ENCODE measurements at places on chromosomes 2 and 18.

DNA sequence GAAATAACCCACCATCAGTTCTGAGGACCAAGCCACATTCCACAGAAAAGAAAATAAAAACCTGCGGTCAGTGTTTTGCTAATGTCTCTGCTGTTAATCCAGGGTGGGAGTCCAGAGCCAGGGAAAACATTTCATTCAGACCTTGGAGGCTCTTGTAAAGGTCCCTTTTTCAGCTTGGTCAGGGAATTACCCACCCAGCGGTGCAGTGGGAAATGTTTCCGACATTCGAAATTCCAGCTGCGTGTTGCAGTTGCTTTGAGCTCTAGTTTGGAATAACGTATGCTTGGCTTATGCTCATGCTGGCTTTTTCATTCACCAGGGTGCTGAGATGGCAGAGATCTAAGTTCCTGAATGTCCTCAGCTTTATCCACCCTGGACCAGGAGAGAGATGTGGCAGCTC lies 219.1 kb downstream of the TRIB2 start:
- DNase-seq = no peak

DNA sequence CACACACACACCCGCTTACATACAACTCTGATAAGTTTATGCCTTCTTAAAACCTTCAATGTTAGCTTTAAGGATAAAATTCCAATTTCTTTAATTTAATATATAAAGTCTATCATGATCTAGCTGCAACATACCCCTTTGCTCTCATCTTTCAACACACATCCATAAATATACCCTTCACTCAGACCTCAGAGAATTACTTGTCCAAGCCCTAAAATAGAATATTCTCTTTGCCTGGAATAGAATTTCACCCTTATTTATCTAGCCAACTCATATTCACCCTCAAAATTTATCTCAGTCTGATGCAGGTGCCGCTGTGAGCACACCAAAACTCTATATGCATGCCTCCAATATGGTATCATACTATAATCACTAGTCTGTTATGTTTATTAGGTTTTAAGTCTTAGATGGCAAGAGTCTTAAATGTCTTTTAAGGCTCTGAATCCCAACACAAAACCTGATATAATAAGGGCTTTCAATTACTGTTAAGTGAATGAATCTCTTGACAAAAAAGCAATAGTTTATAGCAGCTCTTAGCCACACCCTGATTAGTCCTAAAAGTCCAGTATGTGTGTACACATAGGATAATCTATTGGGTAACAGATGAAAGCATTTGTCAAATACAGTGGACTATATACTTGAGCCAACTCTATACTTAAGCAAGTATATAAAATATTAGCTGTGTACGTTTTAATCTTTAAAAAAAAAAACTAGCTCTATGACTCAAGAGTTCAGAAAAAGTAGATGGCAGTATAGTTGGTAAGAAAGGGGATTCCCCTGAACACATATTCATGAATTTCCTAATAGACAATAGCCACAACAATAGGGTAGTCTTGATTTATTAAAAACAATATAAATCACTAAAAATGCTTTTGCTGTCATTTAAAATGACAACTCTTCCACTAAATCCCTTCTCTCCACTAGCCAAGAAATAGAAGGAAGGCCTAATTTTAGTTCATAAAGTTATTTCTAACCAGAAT lies 144.5 kb downstream of the EXOC6B start:
- no peak for DNase-seq

DNA sequence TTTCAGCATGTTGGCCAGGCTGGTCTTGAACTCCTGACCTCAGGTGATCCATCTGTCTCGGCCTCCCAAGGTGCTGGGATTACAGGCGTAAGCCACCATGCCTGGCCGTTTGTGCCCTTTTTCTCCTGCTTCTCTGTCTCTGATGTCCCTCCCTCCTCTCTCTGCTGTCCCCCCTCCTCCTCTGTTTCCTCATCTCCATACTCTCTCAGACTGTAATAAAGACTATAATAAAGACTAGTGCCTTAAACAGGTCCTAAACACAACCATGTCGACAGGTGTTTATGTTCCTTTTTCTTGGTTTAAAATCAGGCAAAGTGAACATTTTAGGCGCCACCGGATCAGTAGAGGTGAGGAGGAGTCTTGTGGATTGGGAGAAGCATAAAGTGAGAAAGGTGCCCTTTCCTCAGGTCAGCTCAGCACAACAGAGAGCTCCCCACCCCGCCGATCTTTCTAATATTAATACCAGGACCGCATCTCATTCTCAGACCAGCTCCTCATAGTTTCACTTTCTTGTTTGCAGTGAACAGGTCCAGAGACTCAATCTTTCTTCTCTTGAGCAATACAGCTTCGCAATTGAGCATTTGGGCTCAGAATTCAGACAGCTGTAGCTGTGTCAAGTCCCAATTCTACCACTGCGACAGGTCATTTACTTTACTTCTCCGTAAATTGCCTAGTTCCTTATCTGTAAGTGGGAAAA lies 23.7 kb downstream of the TIMM21 start:
- DNase-seq = no peak

GRCh38 chr2:26451700-26452099 lies 26.2 kb downstream of the OTOF start:
- DNase-seq = no peak

GRCh38 chr2:133364636-133365035 lies 203.6 kb downstream of the NCKAP5 start:
- no peak for DNase-seq

DNA sequence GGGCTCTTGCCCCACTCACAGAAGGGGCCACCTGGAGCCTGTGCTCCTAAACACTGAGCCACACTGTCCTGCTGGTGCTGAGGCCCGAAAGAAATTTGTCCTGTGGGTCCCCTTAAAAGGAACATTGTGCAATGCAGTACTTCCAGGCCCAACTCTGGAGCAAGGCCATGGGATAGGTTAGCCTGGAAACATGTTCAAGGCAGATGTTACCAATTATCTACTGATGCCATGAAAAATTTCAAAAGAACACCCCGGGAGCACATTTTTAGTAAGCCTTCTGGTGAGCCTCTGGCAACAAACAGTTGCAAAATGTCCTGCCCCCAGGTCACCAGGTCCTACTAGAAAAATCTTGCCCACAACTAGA lies 12.3 kb upstream of the PTMA start:
- DNase-seq = no peak

DNA sequence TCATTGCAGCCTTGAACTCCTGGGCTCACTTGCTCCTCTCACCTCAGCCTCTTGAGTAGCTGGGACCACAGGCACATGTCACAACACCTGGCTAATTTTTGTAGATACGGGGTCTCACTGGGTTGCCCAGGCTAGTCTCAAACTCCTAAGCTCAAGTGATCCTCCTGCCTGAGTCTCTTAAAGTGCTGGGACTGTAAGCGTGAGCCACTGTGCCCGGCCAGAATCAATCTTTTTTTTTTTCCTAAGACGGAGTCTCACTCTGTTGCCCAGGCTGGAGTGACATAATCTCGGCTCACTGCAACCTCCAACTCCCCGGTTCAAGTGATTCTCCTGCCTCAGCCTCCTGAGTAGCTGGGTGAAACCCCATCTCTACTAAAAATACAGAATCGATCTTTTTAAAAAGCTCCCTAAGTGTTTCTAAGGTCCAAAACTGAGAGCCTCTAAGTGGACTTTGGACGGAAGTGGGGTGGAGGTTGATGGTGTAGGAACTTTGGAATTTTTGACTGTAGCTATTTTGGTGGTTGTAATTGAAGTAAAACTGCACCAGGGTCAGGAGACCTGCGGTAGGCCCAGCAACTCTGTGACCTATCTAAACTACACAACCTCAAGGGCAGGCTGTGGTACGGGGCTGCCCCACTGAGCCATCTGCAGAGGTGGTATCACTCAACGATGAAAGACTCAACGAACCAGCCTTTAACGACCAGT lies 82.9 kb downstream of the POLR1A start:
- no peak for DNase-seq

DNA sequence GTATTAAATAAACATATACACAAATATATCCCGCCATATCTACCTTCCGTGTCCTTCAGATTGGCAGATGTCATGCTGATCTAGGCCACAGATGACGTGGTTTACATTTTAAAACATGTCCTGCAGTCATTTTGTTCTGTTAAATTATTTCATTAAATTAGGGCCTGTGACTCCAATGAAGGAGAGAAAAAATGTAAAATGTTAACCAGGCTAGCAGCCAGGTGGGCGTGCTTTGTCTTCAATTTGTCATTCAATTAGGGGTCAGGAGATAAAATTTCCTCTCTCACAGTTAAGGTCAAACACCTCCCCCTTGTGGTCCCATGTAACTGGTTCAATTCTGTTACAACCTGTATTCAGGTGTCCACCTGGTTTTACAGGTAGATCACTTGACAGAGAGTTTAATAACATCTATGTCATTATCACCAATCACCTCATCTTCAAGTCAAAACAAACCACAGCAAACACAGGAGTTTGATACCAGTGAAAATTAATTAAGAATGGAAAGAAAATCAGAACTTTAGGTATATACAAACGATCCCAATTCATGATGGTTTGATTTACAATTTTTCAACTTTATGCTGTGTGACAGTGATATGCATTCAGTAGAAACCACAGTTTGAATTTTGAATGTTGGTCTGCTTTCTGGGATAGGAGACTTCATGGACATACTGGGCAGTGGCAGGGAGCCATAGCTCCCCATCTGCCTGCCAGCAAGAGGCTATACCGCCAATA lies 339.4 kb downstream of the CMPK2 start:
- DNase-seq = no peak

DNA sequence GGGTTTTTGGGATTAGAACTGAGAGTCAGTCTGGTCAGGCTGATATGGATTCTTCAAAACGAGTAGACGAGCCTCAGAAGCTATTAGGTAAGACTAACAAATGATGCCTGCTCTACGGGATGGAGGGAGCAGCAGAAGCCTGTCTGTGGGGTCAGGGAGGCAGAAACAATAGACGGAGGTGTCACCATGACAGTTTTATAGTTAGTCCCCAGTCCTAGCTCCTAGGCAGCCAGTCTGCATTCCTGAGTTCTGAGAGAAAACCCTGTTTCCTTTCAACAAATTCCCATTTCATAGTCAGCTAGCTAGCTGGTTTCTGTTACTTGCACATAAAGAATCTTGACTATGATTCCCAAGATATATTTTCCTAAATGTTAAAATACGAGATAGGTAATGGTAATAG lies 542.1 kb downstream of the PID1 start:
- DNase-seq = no peak

- no peak for DNase-seq
Observed at GRCh38 chr2:10406016-10406415, 42.1 kb downstream of the ODC1 start.

- DNase-seq = no peak
Observed at GRCh38 chr2:120539424-120539936, 193.5 kb downstream of the INHBB start.

GRCh38 chr2:21461754-21462240 lies 338.0 kb downstream of the TDRD15 start:
- no peak for DNase-seq

GRCh38 chr2:12817870-12818269 lies 101.1 kb downstream of the TRIB2 start:
- no peak for DNase-seq

GRCh38 chr2:73187549-73187948 lies 14.8 kb upstream of the NOTO start:
- DNase-seq = no peak
